ENCODE measurements at places on chromosomes 5 and 9. TPM values are rescaled to one million over a fixed set of nuclear protein-coding genes. Genes with fewer than 3 reads are reported as not detected.

DNA sequence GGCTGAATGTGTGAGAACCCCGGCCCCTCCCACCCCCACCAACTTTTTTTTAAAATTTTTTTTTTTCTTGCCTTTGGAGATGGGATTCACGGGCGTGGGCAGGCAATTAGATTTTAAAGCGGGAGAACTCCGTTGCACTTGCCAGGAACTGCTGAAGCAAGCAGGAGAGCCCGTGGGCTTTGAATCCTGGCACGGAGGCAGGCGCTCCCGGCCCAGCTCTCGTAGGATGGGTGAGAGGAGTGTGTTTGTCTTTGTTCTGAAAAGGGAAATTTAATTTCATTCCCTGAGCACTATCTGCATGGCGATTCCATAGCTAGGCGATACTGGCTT is 54.3 kb upstream of the BOD1 start:
- peak overlapping the region; percentile 84 for H3K27ac ChIP-seq
- peaks cover 43% of the 10 kb centered on the region for H3K4me1 ChIP-seq

DNA sequence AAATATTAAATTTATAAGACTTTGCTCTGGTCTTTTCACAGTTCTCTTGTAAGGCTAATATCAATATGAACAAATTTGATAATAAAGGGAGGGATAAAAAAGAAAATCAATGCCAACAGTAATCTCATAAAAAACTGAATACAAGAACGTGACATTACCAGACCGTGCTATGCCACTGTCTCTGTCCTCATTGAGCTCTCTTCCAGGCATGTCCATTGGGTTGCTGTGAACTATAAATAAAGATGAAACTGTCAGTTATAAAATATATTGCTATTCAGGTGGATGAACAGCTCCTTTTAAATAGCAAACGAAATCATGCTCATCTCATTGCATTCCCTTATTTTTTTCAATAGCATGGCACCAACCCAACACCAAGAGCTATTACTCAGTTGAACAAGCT is 74.0 kb upstream of the RAPGEF6 start:
- DNase-seq, result no peak
- H3K27ac ChIP-seq, result no peak overlapping the region
- H3K27me3 ChIP-seq, result no peaks in the 10 kb centered on the region
- no peak overlapping the region for H3K4me3 ChIP-seq
- H3K36me3 ChIP-seq, result no peaks in the 10 kb centered on the region
- no peaks in the 10 kb centered on the region for H3K4me1 ChIP-seq

DNA sequence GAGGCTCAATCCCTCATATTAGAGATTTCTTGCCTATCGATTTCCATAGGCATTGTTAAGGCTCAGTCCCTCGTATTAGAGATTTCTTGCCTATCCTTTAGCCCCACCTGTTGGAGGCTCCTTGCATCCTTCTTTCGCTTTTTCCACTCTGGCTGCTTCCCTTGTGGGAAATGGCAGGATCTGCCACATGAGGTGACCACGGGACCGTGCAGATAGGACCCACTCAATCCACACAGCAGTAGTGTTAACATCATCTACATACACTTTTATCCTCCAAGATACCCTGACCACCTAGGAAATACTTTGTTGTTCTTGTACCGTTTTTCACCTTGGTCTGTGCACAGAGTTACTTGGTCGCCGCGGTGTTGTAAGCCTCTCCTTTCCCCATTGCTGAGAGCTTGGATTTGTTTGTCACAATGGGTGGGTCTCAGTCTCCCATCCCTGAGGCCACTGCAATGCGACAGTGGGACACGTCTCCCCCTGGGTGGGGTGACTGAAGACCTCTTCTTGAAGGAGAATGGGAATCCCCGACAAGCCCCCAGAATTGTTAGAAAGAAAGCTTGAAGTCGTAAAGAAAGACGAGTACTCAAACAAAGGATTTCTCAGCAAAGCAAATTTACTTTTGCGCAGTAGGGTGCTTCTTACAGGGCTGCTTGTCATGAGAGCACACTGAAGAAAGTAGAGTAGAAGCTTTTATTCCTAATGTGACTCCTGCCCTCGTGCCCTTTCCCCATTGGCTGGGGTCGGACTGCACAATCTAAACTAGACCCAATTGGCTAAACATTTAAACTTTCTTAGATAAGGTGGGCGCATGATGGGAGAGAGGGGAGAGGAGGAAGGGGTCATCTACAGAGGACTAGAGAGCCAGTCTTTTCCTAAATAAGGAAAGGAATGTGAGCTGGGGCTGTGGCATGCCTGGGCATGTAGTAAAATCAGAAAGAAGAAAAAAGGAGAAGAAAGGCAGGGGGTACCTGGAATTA is 19.8 kb downstream of the IFT74 start:
- H3K4me1 ChIP-seq, result no peaks in the 10 kb centered on the region
- no peak overlapping the region for H3K4me3 ChIP-seq
- DNase-seq, result peak; percentile 74
- H3K36me3 ChIP-seq, result no peaks in the 10 kb centered on the region

GRCh38 chr9:117074342-117074662 is 340.6 kb downstream of the ASTN2 start:
- no peaks in the 10 kb centered on the region for H3K4me1 ChIP-seq
- no peak overlapping the region for H3K4me3 ChIP-seq
- no peak overlapping the region for H3K27ac ChIP-seq
- no peak for DNase-seq

- DNase-seq, result no peak
- H3K36me3 ChIP-seq, result no peaks in the 10 kb centered on the region
Observed at GRCh38 chr5:4017076-4017803, 421.6 kb downstream of the IRX1 start.

DNA sequence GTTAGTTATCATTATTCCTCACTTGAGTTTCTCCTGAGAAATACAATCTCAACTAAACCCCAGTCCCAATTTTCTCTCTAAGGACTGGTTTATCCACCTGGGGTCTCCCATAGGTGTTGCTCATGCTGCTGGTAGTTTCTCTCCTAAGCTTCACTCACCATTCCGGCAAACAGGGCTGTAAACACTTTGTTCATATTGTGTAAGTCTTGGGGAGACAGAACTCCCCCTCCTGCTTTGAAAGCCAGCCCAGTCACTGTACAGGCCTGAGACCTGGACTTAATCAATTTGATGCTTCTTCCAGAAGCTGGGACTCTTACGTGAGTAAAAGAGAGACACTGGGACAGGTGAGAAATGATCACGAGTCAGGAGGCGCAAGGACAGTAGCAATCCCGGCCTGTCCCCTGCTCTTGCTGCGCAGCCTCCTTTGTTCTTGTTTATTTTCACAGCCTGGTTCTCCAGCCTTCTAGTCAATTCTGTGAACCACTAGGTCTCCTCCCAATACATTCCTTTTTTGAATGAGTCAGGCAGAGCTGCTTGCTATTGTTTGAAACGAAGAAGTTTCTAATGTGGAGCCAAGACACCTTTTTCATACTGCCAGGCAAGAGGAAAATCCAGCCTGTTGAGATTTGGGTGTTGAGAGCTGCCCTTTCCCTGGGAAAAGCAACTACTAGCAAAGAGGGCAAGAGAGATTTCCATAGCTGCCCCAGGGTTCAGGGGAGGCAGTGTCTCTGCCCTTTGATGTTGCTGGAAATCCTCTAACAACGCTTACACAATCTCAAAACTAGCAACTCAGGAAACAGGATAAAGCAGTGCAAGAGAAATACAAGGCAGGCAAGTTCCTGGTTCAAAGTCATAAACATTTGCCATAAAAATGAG is 9.2 kb upstream of the SHROOM1 start:
- no peak overlapping the region for H3K4me3 ChIP-seq
- no peaks in the 10 kb centered on the region for H3K27me3 ChIP-seq
- no peak overlapping the region for H3K27ac ChIP-seq
- DNase-seq, result no peak

- no peak overlapping the region for H3K27ac ChIP-seq
- H3K4me1 ChIP-seq, result no peaks in the 10 kb centered on the region
- no peaks in the 10 kb centered on the region for H3K27me3 ChIP-seq
Observed at GRCh38 chr9:79970146-79970425, 398.3 kb downstream of the TLE4 start.

- no peak overlapping the region for H3K4me3 ChIP-seq
- no peaks in the 10 kb centered on the region for H3K36me3 ChIP-seq
- no peaks in the 10 kb centered on the region for H3K4me1 ChIP-seq
- DNase-seq, result no peak
Observed at GRCh38 chr5:87245451-87245850, 22.2 kb upstream of the RASA1 start.

DNA sequence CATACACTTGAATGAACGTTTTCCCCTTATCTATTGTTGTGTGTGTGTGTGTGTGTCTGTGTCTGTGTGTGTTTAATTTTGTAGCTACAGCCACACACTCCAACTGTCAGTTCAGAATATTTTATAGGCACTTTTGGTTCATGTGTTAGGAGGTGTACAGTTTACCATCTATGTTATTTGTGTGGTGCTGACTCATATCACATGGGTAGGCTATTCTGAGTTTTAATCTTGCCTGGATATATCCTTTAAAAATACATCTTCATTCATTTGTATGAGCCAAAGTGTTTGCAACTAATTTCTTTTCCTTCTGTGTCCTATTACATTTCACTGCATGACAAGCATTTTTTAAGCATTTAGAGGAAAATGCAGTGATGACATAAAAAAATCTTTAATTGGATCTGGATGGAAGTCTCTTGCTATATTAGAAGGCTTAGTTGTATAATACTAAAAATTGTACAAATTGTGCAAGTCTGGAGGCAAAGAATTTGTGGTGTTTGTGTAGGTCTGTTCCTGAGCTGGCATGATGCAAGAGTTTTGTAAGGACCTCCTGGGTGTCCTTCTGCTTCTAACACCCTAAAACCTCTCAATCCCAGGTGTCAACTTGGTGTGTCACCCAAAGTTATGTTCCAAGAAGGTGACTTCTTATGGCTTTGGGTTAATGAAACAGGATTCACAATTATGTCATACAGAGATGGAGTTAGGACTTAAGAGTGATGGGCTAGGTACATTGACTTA is 52.4 kb upstream of the HMHB1 start:
- no peaks in the 10 kb centered on the region for H3K4me1 ChIP-seq
- no peaks in the 10 kb centered on the region for H3K27me3 ChIP-seq
- H3K4me3 ChIP-seq, result no peak overlapping the region
- H3K36me3 ChIP-seq, result no peaks in the 10 kb centered on the region
- no peak for DNase-seq

GRCh38 chr9:108579757-108580439 is 275.9 kb downstream of the ACTL7B start:
- no peaks in the 10 kb centered on the region for H3K36me3 ChIP-seq
- H3K27me3 ChIP-seq, result no peaks in the 10 kb centered on the region
- H3K4me1 ChIP-seq, result no peaks in the 10 kb centered on the region
- no peak for DNase-seq

DNA sequence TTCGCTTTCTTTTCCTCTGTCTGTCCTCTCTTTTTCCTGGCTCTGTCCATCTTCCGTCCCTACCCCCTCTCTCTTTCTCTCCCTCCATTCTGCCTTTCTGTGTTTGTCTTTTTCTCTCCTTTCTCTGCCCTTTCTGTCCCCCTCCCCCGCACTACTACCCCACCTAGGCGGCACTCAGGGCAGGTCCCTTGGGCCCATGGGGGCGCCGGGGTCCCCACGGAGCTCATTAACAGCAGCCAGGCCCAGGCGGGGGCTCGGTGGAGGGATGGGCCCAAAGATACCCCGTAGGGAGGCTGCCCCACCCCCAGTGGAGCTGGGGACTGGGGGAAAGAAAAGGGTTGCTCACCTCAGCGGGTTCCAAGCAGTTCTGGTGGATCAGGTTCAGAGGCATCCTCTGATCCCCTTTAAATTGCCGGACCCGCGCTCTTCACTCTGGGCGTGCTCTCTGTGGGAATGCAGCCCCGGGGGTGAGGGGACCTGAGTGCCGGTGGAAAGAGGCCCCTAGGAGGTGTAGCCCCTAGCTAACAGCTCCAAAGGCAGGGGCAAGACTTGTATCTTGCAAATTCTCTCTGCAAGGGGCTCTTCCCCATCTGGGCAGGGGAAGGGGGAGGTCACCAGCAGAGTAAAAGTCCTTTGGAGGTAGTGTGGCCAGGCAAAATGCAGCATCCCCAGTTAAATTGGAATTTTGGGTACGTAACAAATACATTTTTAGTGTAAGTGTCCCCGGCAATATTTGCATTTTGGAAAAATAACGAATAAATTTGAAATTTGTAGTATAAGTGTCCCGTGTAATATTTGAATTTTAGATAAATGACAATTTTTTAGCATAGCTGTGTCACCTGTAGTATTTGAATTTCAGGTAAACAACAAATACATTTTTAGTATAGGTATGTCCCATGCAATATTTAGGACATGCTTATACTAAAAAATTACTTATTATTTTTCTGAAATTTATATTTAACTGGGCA is 7.4 kb downstream of the LHX2 start:
- no peaks in the 10 kb centered on the region for H3K36me3 ChIP-seq
- H3K27ac ChIP-seq, result no peak overlapping the region
- peaks cover 16% of the 10 kb centered on the region for H3K4me1 ChIP-seq

DNA sequence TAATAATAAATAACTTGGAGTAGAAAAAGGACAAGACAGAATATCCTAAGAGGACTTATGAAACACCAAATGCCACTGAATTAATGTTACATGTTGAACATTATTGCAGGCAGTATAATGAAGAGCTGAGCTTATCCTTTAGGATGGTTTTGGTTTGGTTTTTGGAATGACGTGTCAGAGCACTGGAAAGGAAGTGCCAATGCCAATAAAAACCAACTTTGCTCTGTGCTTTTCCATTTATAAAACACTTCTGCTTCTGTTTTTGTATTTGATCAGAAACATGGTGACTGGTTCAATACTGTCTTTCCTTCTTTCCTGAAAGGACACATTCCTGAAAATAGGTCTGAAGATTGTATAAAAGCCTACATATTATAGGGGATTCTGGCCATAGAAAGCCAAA is 4.2 kb downstream of the MEGF10 start:
- H3K27ac ChIP-seq, result no peak overlapping the region
- no peaks in the 10 kb centered on the region for H3K36me3 ChIP-seq
- H3K4me3 ChIP-seq, result no peak overlapping the region
- peaks cover 7% of the 10 kb centered on the region for H3K27me3 ChIP-seq
- H3K4me1 ChIP-seq, result peaks cover 10% of the 10 kb centered on the region

DNA sequence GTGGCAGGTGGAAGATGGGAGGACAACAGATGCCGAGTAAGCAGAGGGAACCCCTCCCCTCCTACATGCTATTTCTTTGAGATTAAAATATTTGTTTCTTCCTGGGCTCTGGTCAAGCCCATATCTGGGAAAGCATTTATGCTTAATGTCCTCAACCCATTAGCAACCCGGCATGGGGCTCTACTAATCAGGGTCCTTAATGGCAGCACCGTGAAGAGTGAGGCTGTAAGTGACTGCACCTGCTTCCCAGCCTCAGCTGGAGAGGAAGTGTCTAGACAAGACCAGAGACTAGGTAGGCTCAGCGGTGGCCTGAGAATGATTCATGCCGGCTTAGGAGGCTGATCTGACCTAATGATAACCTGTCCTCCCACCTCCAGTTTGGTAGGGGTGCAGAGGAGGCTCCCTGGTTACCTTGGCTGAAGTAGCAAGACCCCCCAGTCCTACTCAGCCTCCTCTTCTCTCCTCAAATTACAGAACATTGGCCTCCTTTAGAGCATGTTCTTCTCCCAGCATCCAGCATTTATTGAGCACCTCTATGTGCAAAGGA is 61.3 kb upstream of the HSPA9 start:
- H3K27ac ChIP-seq, result no peak overlapping the region
- no peaks in the 10 kb centered on the region for H3K36me3 ChIP-seq
- H3K4me1 ChIP-seq, result peaks cover 9% of the 10 kb centered on the region
- no peak overlapping the region for H3K4me3 ChIP-seq
- DNase-seq, result no peak
- no peaks in the 10 kb centered on the region for H3K27me3 ChIP-seq

Gene SCGB3A1
- 1.4 TPM for total RNA-seq

Gene MAP3K1
- total RNA-seq, result 16.0 TPM

Gene RNF183
- not detected for total RNA-seq

Gene AGXT2
- not detected for total RNA-seq

Gene SLC6A19
- not detected for total RNA-seq

Gene ZNF608
- 41.0 TPM for total RNA-seq

Gene GCNT1
- 3.5 TPM for total RNA-seq

Gene SPINK7
- not detected for total RNA-seq

Gene PTGES
- not detected for total RNA-seq

All from adrenal gland (tissue), 19 donors.